Activated T-helper 17 cell treated with anti-CD3 and anti-CD28 coated beads, Interleukin-2, amount 50 U/mL, for 72 hours (primary cell): ENCODE measurements at places on chromosomes 11 and 22.

- ATAC-seq: no peak
Observed at GRCh38 chr11:110497231-110497978, 67.7 kb downstream of the FDX1 start.

- no peak for ATAC-seq
Observed at GRCh38 chr11:20116825-20117224, 43.5 kb downstream of the DBX1 start.

- ATAC-seq: no peak
Observed at GRCh38 chr11:38948392-38948791, 2350.4 kb upstream of the RAG2 start.

DNA sequence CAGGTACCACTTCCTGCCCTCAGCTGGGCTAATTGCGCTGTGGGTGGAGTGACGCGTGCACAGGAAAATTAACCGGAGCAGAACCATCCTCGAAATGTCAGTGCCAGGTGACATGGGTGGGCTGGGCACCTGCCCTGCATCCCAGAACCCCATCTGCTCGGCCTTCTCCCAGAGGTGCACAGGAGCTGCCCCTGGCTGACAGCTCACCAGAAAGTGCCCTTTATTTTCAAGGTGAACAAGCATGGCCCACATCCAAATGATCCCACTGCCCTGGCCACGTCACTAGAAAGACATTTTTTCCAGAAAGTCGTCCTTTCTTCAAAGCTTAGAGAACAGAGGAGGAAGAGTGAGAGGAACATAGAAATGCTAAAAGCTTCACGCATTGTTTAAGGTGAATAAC lies 4.1 kb upstream of the ELFN2 start:
- no peak for ATAC-seq

GRCh38 chr11:12199231-12199948 lies 89.0 kb downstream of the MICAL2 start:
- peak; percentile 3 for ATAC-seq

DNA sequence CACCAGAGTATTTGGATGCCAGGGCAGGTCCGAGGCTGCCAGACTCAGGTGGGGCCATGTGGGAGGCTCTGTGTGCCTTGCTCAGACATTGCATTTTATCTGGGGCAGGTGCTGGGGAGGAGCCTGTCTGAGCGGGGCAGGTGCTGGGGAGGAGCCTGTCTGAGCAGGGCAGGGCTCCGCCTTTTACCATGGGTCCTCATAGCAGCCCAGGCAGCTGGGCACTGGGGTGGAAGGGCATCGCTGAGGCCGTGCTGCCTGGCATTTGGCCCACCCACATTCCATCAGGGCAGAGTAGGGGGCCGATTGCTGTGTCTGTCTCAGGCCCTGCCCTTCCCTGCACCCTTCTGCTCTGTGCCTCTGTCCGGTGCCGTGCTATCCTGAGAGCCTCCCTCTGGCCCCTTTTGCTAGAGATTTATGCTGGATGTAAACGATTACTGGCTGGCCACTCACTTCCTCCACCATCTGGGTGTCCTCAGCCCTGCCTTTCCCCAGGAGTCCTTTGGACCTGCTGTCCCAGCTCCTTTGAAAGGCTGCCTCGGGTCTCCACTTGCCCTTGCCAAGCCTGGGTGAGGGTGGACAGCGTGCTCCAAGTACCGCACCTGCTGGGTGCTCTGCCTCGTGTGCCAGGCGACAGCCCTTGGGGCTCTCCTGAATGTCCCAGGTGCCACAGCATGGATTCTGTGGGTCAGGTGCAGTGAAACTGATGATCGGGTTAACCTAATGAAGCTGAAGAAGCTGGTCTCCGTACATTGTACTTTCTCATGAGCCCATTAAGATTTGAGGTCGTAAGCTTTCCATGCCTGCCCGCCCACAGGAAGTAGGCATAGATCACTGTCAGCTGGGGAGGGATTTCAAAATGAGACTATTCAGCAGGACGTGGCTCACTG lies 281.6 kb downstream of the TBC1D22A start:
- no peak for ATAC-seq

GRCh38 chr11:76690736-76691135 lies 20.2 kb upstream of the LRRC32 start:
- ATAC-seq: no peak

- ATAC-seq: no peak
Observed at GRCh38 chr11:134522782-134523570, 110.9 kb upstream of the B3GAT1 start.

DNA sequence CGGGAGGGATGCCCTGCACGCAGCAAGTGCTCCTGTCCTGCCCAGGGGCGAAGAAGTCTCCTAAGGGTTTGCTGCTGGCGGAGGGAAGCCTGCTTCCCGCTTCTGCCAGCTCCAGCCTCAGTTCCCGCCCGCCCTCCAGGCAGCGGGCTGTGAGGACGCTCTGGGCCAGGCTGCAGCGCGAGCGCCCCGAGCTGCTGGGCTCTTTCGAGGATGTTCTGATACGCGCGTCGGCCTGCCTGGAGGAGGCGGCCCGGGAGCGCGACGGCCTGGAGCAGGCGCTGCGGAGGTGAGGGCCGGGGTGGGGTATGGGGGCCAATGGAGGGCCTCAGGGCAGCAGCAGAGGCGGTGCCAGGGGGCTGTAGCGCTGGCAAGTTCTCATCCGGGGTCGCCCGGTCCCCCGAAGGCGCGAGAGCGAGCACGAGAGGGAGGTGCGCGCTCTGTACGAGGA lies 2.2 kb downstream of the CRACR2B start:
- no peak for ATAC-seq

- no peak for ATAC-seq
Observed at GRCh38 chr22:45446216-45446615, 32.7 kb downstream of the RIBC2 start.

- ATAC-seq: no peak
Observed at GRCh38 chr22:46936378-46936903, 174.0 kb downstream of the TBC1D22A start.

- no peak for ATAC-seq
Observed at GRCh38 chr22:27952091-27952490, 33.0 kb upstream of the PITPNB start.

- ATAC-seq: no peak
Observed at GRCh38 chr11:102144357-102145355, 34.4 kb downstream of the YAP1 start.
